Aortic smooth muscle cell (primary cell): ENCODE measurements at places on chromosomes 7 and 10. TPM values are rescaled to one million over a fixed set of nuclear protein-coding genes. Genes with fewer than 3 reads are reported as not detected.

Gene HOXA2
- total RNA-seq, result 0.79 and 0.99 TPM in 2 replicates

Gene OR2A42
- 0.06 TPM in 1 of 2 replicates, not detected in the other for total RNA-seq

Gene WAPL
- total RNA-seq, result 47.2 and 54.4 TPM in 2 replicates

Gene MRLN
- 0.12 TPM in 1 of 2 replicates, not detected in the other for total RNA-seq
